Smooth muscle cell of the umbilical artery (primary cell): ENCODE measurements at places on chromosomes 12 and 14. TPM values are rescaled to one million over a fixed set of nuclear protein-coding genes. Genes with fewer than 3 reads are reported as not detected.

Gene KRT80
- 0.30 and 0.83 TPM in 2 replicates for total RNA-seq

Gene PLEKHD1
- not detected in 2 replicates for total RNA-seq

Gene RARG
- total RNA-seq, result 17.8 and 33.3 TPM in 2 replicates

Gene COCH
- total RNA-seq, result 0.32 TPM in 1 of 2 replicates, not detected in the other

Gene SYCP3
- total RNA-seq, result 0.30 and 0.32 TPM in 2 replicates

Gene PTPRO
- total RNA-seq, result 0.28 and 0.30 TPM in 2 replicates

Gene TRIAP1
- 19.3 and 24.9 TPM in 2 replicates for total RNA-seq

Gene EFS
- 1.8 and 5.6 TPM in 2 replicates for total RNA-seq

Gene LHX5
- not detected in 2 replicates for total RNA-seq

Gene SMOC1
- not detected in 2 replicates for total RNA-seq

Gene CLEC1B
- not detected in 2 replicates for total RNA-seq

Gene BCAT1
- total RNA-seq, result 379 and 407 TPM in 2 replicates

Gene KRT2
- not detected in 2 replicates for total RNA-seq

Gene SLC7A8
- total RNA-seq, result 0.89 and 1.8 TPM in 2 replicates

Gene SERPINA12
- not detected in 2 replicates for total RNA-seq

Gene SMCO2
- 0.89 and 1.4 TPM in 2 replicates for total RNA-seq

Gene PLD4
- total RNA-seq, result under 0.01 TPM in 1 of 2 replicates, not detected in the other

Gene RASAL1
- not detected in 2 replicates for total RNA-seq

Gene SLC41A2
- 29.7 and 40.3 TPM in 2 replicates for total RNA-seq

Gene FAM181A
- total RNA-seq, result not detected in 2 replicates

Gene SLC25A21
- total RNA-seq, result 0.51 and 0.89 TPM in 2 replicates

Gene INTS13
- total RNA-seq, result 49.2 and 59.4 TPM in 2 replicates

Gene HPD
- total RNA-seq, result not detected in 2 replicates

Gene KCNC2
- not detected in 2 replicates for total RNA-seq

Gene OTOGL
- under 0.01 and 0.09 TPM in 2 replicates for total RNA-seq

Gene MAP1LC3B2
- total RNA-seq, result 0.59 and 0.60 TPM in 2 replicates

Gene DAO
- not detected in 2 replicates for total RNA-seq

Gene RERG
- 0.14 and 0.30 TPM in 2 replicates for total RNA-seq

Gene ANO2
- under 0.01 and 0.23 TPM in 2 replicates for total RNA-seq

Gene GPRC5D
- not detected in 2 replicates for total RNA-seq

Gene PTGER2
- total RNA-seq, result 4.8 and 8.0 TPM in 2 replicates

Gene ACOT6
- not detected in 2 replicates for total RNA-seq

Gene CD63
- total RNA-seq, result 1,176 and 2,201 TPM in 2 replicates

Gene INSM2
- total RNA-seq, result not detected in 2 replicates

Gene PRPH
- not detected in 2 replicates for total RNA-seq

Gene ZFHX2
- 0.30 and 0.97 TPM in 2 replicates for total RNA-seq

Gene ZNF891
- 0.89 and 1.4 TPM in 2 replicates for total RNA-seq

Gene PITPNM2
- total RNA-seq, result 2.7 and 7.5 TPM in 2 replicates

Gene CCDC184
- total RNA-seq, result 0.89 and 1.6 TPM in 2 replicates

Gene GRIP1
- total RNA-seq, result 1.5 and 3.6 TPM in 2 replicates

Gene RGS6
- not detected in 2 replicates for total RNA-seq

Gene BCL11B
- total RNA-seq, result 0.14 and 0.30 TPM in 2 replicates

Gene TEDC1
- 2.7 and 4.8 TPM in 2 replicates for total RNA-seq

Gene CISTR
- total RNA-seq, result not detected in 2 replicates

Gene VPS33A
- 21.7 and 31.2 TPM in 2 replicates for total RNA-seq
